Dermis microvascular lymphatic vessel endothelial cell (primary cell): ENCODE measurements at places on chromosomes 12 and 14. TPM values are rescaled to one million over a fixed set of nuclear protein-coding genes. Genes with fewer than 3 reads are reported as not detected.

The RIMBP2 gene
- total RNA-seq: not detected in 2 replicates

The LRTM2 gene
- not detected in 2 replicates for total RNA-seq

The ACSM4 gene
- not detected in 2 replicates for total RNA-seq

The ARPC3 gene
- 217 and 241 TPM in 2 replicates for total RNA-seq

The KLRF2 gene
- total RNA-seq: not detected in 2 replicates

The TAS2R8 gene
- total RNA-seq: not detected in 2 replicates

The FKBP11 gene
- total RNA-seq: 9.9 and 12.3 TPM in 2 replicates

The OR6C2 gene
- total RNA-seq: not detected in 2 replicates

The TSPAN9 gene
- total RNA-seq: 68.3 and 96.8 TPM in 2 replicates

The TMEM132C gene
- not detected in 2 replicates for total RNA-seq

The HELB gene
- 0.77 and 1.0 TPM in 2 replicates for total RNA-seq

The MANSC4 gene
- not detected in 2 replicates for total RNA-seq

The PRICKLE1 gene
- total RNA-seq: 9.0 and 16.3 TPM in 2 replicates

The DDIT3 gene
- total RNA-seq: 6.2 and 10.1 TPM in 2 replicates

The ALG10B gene
- 3.0 and 6.8 TPM in 2 replicates for total RNA-seq

The IFNG-AS1 gene
- not detected in 2 replicates for total RNA-seq

The TEX52 gene
- not detected in 2 replicates for total RNA-seq

The DIO2 gene
- total RNA-seq: under 0.01 TPM in 1 of 2 replicates, not detected in the other

The GPRC5A gene
- total RNA-seq: 0.89 and 1.8 TPM in 2 replicates

The GAS2L3 gene
- 12.4 and 21.3 TPM in 2 replicates for total RNA-seq

The ACVRL1 gene
- total RNA-seq: 313 and 416 TPM in 2 replicates

The GRIN2B gene
- total RNA-seq: under 0.01 TPM in 1 of 2 replicates, not detected in the other

The ADAM20 gene
- total RNA-seq: 0.13 and 0.76 TPM in 2 replicates

The PRB2 gene
- total RNA-seq: not detected in 2 replicates

The ZNF664 gene
- total RNA-seq: 42.4 and 43.6 TPM in 2 replicates

The KRT75 gene
- total RNA-seq: not detected in 2 replicates

The PWP1 gene
- 54.4 and 56.7 TPM in 2 replicates for total RNA-seq

The TDRD9 gene
- total RNA-seq: 0.26 and 0.76 TPM in 2 replicates

The RPL41 gene
- total RNA-seq: 2,319 and 2,425 TPM in 2 replicates

The GSG1 gene
- total RNA-seq: not detected in 2 replicates

The BAZ1A gene
- 37.1 and 38.1 TPM in 2 replicates for total RNA-seq

The PTPRO gene
- total RNA-seq: under 0.01 TPM in 1 of 2 replicates, not detected in the other

The CLEC4E gene
- not detected in 2 replicates for total RNA-seq

The TBX5 gene
- not detected in 2 replicates for total RNA-seq

The RPGRIP1 gene
- total RNA-seq: 0.39 and 0.76 TPM in 2 replicates

The SLC7A8 gene
- 0.13 and 1.0 TPM in 2 replicates for total RNA-seq

The GNB3 gene
- total RNA-seq: 0.13 and 0.25 TPM in 2 replicates
